Fibroblast of skin of left biceps (primary cell): ENCODE measurements at places on chromosomes 5 and 9.

DNA sequence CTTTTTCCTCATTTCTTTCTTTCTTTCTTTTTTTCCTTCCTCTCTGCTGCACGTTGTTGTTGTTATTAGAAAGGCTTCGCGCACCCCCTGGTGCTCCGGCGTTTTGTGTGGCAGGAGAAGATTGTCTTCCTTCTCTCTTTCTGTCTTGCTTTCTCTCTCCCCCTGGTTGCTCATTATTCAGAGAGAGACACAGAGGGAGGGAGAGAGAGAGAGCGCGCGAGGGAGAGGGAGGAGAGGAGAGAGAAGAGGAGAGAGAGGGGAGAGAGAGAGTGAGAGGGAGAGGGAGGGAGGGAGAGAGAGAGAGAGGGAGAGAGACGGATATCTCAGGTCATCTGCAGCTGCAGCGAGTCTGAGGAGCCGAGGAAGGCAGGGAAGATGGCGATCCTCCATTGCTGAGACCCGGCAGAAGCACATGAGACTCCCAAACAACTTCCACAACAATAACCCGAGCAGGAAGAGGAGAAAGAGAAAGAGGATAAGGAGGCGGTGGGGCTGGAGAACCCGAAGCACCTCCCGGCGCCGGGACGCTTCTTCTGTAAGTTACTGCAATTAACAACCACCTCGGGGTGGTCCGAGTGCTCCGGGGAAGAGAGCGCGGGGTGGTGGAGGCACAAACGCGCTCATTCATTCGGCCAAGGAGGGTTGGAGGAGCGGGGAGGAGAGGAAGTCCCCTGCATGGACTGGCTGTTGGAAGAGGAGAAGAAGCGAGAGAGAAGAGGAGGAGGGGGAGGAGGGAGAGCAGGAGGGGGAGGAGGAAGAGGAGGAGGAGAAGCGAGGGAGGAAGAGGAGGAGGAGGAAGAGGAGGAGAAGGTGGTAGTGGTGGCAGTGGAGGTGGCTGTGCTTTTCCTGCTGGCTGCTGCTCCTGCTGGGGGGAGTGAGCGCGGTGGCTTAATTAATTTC is at the start of gene ZNF462:
TSS of gene ZNF462 (plus strand) at position 346 of the 900 bp plus-strand sequence. CDS start 60,218 bp downstream, outside the sequence.
- DNase-seq, result no peak

DNA sequence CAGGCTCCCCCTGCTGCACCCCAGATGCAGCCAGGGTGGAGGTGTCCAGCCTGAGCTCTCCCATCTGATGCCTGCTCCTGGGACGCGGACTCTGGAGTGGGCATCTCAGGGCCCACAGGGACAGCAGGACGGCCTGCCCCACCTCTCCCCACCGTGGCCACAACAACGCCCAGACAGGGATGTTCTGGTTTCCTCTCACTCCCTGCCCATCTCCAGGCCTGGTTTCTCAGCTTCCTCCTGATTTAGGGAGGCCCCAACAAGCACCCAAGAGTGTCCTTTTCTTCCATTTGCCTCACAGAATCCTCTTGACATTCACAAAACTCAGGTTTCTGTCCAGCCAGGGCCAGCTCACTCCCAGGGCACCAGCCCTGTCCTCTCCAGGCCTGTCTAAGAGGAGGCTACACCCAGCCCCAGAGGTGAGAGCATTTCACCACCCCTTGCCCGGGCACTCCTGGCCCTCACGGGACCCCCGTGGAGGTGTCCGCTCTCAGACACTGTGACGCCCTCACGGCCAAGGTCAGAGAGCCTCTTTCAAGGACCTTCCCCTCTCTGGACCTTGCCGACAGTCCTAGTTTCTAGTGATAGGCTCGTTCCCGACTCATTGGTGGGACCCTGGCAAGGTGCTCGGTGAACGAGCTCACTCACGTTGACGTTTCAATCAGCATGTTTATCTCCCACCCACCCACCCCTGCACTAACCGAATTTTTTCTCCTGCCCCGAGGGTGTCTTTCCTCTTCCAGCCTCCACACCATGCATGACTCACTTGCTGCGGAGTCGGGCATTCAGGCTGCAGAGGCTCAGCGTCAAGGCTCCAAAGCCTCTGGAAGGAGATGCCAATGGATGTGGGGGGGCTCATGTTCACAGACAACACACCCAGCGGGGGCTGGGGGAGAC is 62.0 kb upstream of the UNC5A start:
- DNase-seq, result no peak

GRCh38 chr5:177471610-177472356 is 1.7 kb downstream of the DBN1 start:
- no peak for DNase-seq

DNA sequence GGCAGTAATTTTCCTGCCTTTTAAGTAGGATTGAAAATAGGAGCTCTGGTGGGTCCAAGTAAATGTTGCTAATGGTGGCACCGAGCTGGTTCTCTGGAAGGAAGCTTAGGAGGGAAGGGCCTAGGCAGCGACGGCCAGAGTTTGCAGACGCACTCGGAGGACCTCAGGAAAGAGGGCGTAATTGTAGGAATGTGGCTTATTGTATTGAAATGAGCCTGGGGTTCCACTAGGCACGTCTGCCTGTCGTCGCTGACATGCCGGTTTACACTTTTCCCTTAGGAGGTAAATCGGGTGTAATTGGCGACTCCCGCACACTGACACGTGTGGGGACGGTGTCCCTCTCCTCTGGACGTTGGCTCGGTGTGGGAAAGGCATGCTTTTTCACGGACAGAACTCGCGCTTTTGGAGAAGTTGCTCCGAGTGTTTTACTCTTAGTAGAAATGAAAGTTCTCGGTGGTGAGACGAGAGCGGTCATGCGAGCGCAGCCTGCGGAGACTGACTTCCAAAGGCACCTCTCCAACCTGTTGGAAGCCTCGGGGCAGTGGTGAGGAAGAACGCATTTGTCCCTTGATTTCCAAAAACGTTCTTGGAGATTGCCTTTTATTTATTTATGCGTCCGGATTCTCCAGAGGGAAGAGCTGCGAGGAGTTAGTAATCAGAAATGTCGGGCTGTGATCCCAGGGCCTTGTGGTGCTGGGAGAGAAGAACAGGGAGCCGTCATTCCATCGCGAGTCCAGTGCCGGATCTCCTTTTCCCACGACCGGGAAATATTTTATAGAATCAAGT is 1.3 kb downstream of the NR4A3 start:
- no peak for DNase-seq

GRCh38 chr5:119021149-119021732 is 32.9 kb upstream of the DTWD2 start:
- no peak for DNase-seq

DNA sequence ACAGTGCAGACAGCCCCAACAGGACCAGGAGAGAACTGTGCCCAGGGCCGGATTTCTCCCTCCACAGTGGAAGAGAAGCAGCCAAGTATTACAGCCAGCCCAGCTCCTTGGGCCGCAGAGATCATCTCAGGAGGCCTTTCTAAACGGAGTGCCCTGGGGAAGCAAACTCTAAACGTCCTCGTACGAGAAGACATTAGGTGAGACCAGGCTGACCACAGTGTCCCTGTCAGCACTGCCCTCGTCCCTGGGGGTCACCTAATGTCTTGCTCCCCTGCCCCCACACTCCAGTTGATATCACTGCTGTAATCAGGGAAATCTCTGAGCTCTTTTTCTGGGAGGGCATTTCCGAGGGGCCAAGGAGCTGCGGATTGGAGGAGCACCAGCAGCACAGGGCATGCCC is 6.5 kb downstream of the QRFP start:
- DNase-seq, result no peak

DNA sequence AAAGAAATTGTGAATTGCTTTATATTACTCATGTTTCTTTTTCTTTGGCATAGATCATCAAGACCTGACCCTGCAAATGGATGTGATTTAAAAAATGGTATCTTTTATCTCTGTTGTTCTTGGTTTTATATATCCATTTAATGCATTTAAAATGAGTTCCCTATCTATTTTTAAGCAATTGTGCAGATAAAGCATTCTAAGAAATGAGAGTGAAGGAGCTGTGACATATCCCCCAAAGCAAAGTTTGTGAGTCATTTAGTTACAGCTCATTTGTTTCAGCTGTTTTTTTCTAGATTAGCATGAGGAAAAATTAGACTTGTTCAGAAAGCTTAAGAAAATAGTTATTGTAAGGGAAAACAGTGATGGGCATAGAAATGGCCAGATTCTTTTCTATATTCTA is 7.6 kb upstream of the ELOVL7 start:
- no peak for DNase-seq

DNA sequence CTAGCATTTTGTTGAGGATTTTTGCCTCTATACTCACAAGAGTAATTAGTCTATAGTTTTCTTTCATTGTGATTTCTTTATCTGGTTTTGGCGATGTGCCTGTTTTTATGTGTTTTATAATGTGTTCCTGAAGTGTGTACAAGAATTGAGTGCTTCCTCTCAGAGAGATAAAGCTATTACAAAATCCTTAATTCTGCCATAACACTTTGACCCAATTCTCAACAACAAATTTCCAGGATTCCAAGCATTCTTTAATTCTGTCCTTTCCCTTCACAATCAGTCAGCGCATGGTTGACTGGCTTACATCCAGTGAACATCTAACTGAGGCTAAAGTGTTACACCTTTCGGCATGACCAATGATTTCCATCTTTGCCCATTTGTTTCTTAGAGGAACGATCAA is 282.9 kb upstream of the MVB12B start:
- no peak for DNase-seq

DNA sequence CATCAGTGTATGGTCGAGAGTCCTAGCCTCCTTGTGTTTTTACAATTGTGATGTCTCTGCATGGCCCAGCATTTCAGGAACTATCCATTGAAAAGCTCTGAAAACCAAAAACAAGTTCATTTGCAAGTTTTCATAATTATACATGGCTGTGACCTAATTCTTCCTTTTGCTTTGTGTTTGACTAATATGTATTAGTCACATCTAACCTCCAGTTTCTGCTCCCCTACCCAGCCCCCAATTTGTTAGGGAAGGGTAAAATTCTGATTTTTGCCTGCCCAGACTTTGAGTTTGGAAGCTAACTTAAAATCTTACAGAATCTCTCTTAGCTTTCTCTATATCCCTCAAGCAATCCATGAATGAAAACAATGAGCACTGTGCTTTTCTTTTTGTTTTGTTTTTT is 128.2 kb upstream of the SEMA6A start:
- DNase-seq, result no peak

GRCh38 chr9:130891688-130892476 is 4.7 kb downstream of the QRFP start:
- no peak for DNase-seq
